ENCODE measurements at places on chromosomes 7 and 10.

DNA sequence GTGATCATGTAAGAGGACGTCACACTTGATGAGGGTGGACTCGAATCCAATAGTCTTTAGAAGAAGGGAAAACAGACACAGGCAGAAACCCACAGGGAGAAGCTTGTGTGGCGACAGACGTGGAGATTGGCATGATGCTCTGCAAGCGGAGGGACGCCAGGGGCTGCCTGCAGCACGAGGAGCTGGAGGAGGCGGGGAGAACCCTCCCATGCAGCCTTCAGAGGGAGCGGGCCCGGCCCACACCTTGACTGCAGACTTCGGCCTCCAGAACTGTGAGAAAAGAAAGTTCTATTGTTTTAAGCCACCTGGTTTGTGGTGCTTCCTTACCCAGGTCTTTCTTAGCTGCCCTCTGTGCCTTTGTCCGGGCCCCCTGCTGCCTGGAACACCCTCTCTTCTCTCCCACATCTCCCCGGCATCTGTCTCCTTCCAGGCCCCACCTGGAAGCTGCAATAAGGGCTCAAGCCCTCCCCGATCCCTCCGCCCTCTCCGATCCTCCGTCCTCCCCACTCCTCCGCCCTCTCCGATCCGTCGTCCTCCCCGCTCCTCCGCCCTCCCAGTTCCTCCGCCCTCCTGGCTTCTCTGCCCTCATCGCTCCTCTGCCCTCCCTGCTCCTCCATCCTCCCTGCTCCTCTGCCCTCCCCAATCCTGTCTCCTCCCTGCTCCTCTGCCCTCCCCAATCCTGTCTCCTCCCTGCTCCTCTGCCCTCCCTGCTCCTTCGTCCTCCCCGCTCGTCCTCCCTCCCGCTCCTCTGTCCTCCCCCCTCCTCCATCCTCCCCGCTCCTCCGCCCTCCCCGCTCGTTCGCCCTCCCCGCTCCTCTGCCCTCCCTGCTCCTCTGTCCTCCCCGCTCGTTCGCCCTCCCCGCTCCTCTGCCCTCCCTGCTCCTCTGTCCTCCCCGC is 17.4 kb upstream of the PRKAG2 start:
- DNase-seq, result no peak

DNA sequence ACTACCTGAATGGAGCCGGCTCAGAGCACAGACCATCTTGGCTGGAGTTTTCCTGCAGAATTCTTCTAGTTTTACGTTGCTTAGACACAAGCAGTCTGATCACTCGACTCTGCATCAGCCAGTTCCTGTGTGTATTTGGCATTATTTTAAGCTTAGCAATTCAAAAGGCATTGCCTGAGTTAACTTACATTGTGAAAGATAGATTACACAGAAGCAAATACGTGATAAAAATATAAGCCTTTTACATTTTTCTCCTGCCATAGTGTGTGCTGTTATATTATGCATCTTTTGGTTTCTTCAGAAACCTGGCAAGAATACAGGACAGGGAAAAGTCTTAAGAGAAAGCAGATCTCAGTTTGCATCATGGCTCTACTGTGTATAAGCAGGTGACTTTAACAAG is 98.1 kb downstream of the LRRC4 start:
- no peak for DNase-seq

DNA sequence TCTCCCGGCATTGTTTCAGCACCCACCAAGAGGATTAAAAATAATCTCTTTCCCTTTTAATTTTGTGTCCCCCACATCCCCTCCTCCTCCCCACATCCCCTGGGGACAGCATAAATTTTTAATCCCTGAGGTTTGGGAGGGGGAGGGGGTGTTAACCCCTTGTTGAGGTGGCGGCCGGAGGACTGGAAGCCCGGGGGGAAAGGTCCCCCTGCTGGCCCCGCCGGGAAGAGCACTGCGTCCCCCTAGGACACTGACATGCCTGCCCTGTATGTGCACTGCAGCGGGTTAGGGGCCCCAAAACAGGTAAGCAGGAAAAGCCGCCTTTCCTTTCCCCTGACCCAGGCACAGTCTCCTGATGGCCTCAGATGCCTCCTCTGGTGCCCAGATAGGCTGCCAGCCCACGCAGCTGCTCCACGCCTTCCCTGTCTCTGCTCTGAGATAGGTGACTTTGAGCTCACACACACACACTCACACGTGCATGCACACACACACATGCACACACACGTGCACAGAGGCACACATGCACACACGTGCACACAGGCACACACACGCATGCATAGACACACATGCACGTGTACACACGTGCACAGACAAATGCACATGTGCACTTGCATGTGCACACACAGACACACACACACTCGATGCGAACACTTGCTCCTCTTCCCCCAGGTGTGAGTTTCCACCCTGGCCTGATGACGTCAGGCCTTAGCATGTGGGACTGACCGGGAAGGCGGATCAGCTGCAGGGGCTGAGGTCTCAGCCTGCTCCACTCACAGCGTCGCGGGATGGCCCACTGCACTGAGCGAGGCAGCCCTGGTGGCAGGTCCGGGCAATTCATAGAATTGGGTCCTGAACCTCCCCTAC is 12.3 kb downstream of the CNPY1 start:
- peak; percentile 89 for DNase-seq

GRCh38 chr7:74181821-74182220 is 7.7 kb downstream of the EIF4H start:
- DNase-seq, result no peak

GRCh38 chr7:32070406-32071360 is at the start of gene PDE1C:
PDE1C (minus strand) TSS chr7:32070407.
- DNase-seq, result peak; percentile 29

DNA sequence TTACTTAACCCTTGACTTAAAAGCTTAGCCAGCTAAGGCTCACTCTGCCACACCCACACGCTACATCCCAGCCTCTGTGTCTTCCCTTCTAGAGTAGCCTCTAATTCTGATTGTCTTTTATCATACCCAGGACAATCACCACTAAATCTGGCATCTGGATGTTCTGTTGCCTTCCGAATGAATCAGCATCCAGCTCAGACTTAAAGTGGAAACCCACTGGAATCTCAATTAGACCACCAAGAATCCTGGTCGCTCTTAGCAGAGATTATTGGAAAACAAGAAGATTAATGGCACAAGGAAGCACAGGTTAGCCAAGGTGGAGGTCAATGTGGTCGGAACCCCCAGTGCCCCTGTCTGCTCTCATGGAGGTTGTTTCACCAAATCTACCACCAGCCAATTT is 404.2 kb upstream of the FOXK1 start:
- no peak for DNase-seq

GRCh38 chr10:64115908-64116643 is 594.9 kb downstream of the REEP3 start:
- DNase-seq, result peak; percentile 46

DNA sequence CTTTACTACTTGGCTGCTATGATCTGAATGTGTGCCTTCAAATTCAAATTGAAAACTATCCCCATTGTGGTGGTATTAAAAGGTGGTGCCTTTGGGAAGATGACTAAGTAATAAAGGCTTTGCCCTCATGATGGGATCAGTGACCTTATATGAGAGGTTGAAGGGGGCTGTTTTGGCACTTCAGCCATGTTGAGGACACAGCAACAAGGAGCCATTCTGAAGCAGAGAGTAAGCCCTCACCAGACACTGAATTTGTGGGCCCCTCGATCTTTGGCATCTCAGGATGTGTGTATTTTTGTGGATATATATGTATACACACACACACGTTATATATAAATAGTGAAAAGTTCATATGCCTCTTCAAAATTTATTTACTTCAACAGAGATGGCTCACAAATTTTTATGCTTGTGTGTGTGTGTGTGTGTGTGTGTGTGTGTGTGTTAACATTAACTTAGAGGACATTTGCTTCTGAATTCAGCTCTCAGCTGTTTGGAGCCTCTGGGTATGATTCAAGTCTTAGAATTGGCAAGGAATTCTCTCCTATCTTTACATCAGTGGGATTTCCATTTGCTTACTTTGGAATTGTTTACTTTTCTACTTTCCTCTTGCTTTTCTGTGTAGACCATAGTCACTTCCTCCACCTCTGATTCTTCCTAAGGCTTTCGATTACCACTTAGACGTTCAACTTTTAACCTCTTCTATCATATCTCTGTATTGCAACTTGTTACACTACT is 66.6 kb downstream of the MAGI2 start:
- no peak for DNase-seq

GRCh38 chr7:140876519-140877248 is 48.0 kb downstream of the BRAF start:
- no peak for DNase-seq

- DNase-seq, result no peak
Observed at GRCh38 chr10:88115407-88115806, 252.0 kb downstream of the PTEN start.

GRCh38 chr7:151840088-151840910 is 36.6 kb downstream of the PRKAG2 start:
- no peak for DNase-seq

All from D341Med (cell line).